ENCODE measurements at places on chromosomes 3 and 15. TPM values are rescaled to one million over a fixed set of nuclear protein-coding genes. Genes with fewer than 3 reads are reported as not detected.

The TTLL13 gene
- not detected for total RNA-seq

The CFAP100 gene
- total RNA-seq: not detected

The GOLGA8Q gene
- total RNA-seq: not detected

The KLHDC8B gene
- total RNA-seq: 36.3 TPM

The CYP11A1 gene
- total RNA-seq: not detected

The GOLGA6L22 gene
- total RNA-seq: not detected

DNA sequence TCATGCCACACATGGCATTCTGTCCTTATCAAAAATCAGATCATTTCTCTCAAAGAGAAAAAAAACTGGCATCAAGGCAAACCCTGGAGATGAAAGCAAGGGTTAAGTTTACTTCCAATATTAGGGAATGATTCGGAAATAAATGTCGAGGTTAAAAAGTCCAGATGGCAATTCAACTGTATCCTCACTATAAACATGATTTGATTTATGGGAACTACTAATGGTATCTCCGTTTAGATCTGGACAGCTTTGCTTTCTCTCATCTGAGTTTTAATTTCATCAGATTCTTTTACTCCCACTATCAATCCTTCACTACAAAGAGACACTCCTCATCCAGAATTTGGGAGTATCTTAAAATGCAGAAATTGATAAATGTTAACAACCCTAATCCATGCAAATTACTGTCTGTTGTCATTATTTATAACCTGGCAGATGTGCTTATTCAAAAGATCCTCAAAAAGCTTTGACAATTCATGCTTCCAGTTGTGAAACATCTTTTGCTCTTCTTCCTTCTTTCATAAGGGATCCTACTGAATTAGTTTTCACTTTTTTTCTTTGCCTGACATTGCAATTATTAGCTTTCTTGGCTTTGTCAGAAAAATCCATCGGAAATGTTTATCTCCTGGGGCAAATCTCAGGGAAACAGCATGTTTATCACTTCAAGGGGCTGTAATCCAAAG, 903.2 kb downstream of the MCTP2 start:
- H3K27me3 ChIP-seq: no peaks in the 10 kb centered on the region
- no peaks in the 10 kb centered on the region for H3K36me3 ChIP-seq
- H3K4me3 ChIP-seq: no peak overlapping the region

DNA sequence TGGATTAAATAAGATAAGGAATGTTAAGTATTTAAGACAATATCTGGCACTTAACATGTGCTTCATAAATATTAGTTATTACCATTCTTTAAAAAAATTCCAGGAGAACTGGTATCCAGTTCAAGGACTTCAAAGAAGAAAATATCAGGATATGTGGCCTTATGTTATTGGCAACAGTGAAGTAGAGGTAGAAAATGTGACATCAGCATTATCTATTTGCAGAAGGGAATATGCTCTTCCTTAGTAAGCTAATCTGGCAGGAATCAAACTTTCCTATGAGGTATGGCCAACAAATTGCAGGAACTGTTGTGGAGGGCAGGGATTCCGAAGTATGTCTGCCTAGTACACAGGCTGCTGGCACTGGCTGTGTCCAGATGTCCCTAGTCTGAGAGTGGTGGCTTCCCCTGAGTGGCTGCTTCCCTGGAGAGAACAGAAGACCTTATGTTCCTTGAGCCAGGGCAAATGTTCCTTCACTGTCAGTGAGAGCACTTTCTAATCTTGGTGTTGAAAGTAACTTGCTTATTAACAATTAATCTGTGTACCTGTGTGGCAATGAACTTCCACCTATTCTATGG, 351.7 kb upstream of the THRB start:
- peaks cover 4% of the 10 kb centered on the region for H3K36me3 ChIP-seq
- peaks cover 6% of the 10 kb centered on the region for H3K27me3 ChIP-seq
- peaks cover 52% of the 10 kb centered on the region for H3K4me1 ChIP-seq
- H3K4me3 ChIP-seq: peak overlapping the region; percentile 8
- peak overlapping the region; percentile 77 for H3K27ac ChIP-seq
- peak; percentile 63 for DNase-seq

DNA sequence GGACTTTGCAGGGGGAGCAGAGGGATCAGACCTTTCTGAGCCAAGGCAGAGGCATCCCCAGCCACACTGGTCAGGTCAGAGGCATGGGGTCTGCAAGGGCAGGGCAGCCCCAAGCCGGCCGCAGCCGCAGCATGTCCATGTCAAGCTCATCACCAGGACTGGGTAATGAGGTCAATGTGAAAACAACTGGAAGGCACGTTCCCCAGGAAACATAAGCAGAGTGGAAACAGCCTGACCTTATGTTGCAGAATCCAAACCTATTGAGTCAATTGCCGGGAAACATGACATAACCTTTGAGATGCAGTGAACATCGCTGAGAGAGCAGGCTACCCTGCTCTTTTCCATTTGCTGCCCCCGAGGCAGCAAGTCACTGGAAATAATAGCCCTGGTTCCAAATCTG, 315.1 kb upstream of the IGF1R start:
- H3K36me3 ChIP-seq: no peaks in the 10 kb centered on the region
- H3K27ac ChIP-seq: no peak overlapping the region
- H3K4me1 ChIP-seq: no peaks in the 10 kb centered on the region
- no peaks in the 10 kb centered on the region for H3K27me3 ChIP-seq
- no peak for DNase-seq
- H3K4me3 ChIP-seq: no peak overlapping the region

- no peaks in the 10 kb centered on the region for H3K27me3 ChIP-seq
- H3K4me1 ChIP-seq: peaks cover 26% of the 10 kb centered on the region
- no peak overlapping the region for H3K27ac ChIP-seq
Observed at GRCh38 chr3:112127522-112128494, 5.2 kb downstream of the GCSAM start.

GRCh38 chr3:14016900-14017475, 107.7 kb downstream of the CHCHD4 start:
- H3K27ac ChIP-seq: no peak overlapping the region
- H3K4me3 ChIP-seq: no peak overlapping the region
- peaks cover 4% of the 10 kb centered on the region for H3K36me3 ChIP-seq
- H3K27me3 ChIP-seq: peaks cover 3% of the 10 kb centered on the region

GRCh38 chr15:35603301-35603700, 57.3 kb upstream of the DPH6 start:
- peaks cover 7% of the 10 kb centered on the region for H3K4me1 ChIP-seq
- no peaks in the 10 kb centered on the region for H3K36me3 ChIP-seq
- no peak overlapping the region for H3K4me3 ChIP-seq
- no peak overlapping the region for H3K27ac ChIP-seq
- DNase-seq: no peak
- H3K27me3 ChIP-seq: no peaks in the 10 kb centered on the region

GRCh38 chr3:153163393-153163724, 1.3 kb downstream of the RAP2B start:
- no peaks in the 10 kb centered on the region for H3K36me3 ChIP-seq
- H3K4me3 ChIP-seq: peak overlapping the region; percentile 99
- H3K27ac ChIP-seq: peak overlapping the region; percentile 93
- H3K27me3 ChIP-seq: peaks cover 9% of the 10 kb centered on the region
- DNase-seq: no peak
- H3K4me1 ChIP-seq: peaks cover 22% of the 10 kb centered on the region

DNA sequence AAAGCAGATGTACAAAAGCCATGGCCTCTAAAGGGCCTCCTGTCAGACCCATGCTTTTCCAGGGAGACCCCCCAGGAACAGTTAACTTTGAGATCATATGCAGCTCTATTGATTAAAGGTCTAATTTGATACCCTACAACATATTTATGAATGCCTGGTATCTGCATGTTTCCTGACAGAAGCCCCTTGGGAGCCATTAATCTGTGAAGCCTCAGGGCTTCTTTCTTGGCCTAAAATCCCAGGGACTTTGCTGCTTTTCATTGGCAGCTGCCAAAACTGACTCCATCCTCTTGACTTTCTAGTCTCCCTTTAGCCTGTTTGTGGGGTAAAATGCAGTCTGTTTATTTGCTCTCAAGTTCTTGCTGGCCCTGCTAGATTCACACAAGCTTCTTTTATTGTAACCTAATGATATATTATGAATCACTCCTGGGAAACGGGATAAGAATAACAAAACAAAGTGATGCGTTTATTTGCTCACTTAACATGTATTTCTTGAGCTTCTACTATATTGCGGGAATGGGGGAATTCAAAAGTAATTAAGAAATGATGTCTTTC, 257.0 kb downstream of the LSAMP start:
- H3K27me3 ChIP-seq: peaks cover 2% of the 10 kb centered on the region
- no peak overlapping the region for H3K27ac ChIP-seq
- peaks cover 8% of the 10 kb centered on the region for H3K4me1 ChIP-seq
- no peaks in the 10 kb centered on the region for H3K36me3 ChIP-seq
- H3K4me3 ChIP-seq: no peak overlapping the region

- H3K4me3 ChIP-seq: no peak overlapping the region
- H3K36me3 ChIP-seq: no peaks in the 10 kb centered on the region
- H3K27ac ChIP-seq: no peak overlapping the region
- H3K27me3 ChIP-seq: no peaks in the 10 kb centered on the region
Observed at GRCh38 chr15:70741677-70742293, 21.6 kb downstream of the UACA start.

DNA sequence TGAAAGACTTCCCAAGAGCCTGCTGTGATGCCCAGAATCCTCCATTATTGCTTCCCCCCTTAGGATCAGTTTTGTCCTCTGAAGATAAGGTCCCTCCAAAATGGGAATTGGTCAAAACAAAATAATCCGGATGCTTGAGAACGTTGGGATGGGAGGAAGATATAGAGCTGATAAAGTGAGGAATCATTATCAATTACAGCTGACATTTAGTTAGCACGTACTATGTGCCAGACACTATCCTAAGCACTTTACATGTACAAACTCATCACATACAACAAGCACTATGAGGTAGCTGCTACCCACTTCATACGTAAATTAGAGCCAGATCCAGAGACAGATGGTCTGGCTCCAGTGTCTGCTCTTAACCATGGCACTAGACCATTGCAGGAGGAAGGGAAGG, 6.6 kb upstream of the RPP25 start:
- H3K27me3 ChIP-seq: peaks cover 13% of the 10 kb centered on the region
- H3K27ac ChIP-seq: no peak overlapping the region
- no peak for DNase-seq
- no peak overlapping the region for H3K4me3 ChIP-seq

GRCh38 chr15:98858610-98859023, 149.0 kb downstream of the PGPEP1L start:
- H3K27me3 ChIP-seq: peaks cover 5% of the 10 kb centered on the region
- peaks cover 54% of the 10 kb centered on the region for H3K4me1 ChIP-seq
- no peak for DNase-seq
- H3K36me3 ChIP-seq: no peaks in the 10 kb centered on the region
- H3K27ac ChIP-seq: peak overlapping the region; percentile 56
- H3K4me3 ChIP-seq: peak overlapping the region; percentile 32

DNA sequence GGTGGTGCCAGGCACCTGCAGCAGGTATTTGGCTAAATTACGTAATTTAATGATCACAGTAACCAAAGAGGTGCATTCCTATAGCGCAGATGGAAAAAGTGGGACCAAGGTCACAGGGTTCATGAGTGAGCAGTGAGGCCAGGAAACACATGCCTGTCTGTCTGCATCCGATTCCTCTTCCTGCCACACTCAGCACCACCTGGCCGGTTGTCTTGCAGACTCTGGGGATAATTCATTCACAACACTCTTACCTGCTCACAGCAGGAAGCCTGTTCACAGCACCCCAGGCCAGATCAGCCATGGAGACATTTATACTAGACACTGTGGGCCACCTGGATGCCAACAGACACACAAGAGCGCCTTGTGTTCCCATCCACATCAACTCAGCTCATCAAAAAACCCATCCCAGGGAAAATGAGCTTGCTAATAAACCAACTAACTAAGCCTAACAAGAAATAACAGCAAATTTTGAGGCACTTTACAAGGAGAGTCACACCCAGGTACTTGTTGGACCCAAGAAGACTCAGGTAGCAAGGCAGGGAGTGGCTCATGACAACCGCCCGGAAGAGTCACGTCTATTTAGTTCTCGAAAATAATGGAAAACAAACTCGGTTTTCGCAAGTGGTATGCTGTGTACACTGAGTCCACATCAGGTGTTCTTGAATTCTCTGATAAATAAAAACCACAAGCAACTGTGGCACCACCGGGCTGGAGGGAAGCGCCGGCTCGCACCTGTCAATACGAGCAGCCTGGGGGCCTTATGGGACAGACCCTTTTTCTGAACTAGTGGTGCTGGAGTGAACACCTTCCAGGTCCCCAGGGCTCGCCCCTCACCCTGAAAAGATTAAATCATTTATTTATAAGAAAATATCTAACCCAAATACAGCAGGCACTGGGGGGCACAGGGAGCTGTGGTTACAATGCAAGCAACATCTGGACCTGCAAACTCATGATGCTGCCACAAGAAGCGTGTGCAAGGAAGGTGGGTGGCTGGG, 40.5 kb downstream of the FAM174B start:
- peaks cover 5% of the 10 kb centered on the region for H3K4me1 ChIP-seq
- peaks cover 2% of the 10 kb centered on the region for H3K27me3 ChIP-seq
- no peak for DNase-seq
- no peak overlapping the region for H3K27ac ChIP-seq

- H3K4me3 ChIP-seq: no peak overlapping the region
- DNase-seq: peak; percentile 95
- no peaks in the 10 kb centered on the region for H3K36me3 ChIP-seq
- peaks cover 16% of the 10 kb centered on the region for H3K4me1 ChIP-seq
- H3K27me3 ChIP-seq: peaks cover 6% of the 10 kb centered on the region
- no peak overlapping the region for H3K27ac ChIP-seq
Observed at GRCh38 chr3:42443819-42444436, 33.5 kb upstream of the LYZL4 start.

DNA sequence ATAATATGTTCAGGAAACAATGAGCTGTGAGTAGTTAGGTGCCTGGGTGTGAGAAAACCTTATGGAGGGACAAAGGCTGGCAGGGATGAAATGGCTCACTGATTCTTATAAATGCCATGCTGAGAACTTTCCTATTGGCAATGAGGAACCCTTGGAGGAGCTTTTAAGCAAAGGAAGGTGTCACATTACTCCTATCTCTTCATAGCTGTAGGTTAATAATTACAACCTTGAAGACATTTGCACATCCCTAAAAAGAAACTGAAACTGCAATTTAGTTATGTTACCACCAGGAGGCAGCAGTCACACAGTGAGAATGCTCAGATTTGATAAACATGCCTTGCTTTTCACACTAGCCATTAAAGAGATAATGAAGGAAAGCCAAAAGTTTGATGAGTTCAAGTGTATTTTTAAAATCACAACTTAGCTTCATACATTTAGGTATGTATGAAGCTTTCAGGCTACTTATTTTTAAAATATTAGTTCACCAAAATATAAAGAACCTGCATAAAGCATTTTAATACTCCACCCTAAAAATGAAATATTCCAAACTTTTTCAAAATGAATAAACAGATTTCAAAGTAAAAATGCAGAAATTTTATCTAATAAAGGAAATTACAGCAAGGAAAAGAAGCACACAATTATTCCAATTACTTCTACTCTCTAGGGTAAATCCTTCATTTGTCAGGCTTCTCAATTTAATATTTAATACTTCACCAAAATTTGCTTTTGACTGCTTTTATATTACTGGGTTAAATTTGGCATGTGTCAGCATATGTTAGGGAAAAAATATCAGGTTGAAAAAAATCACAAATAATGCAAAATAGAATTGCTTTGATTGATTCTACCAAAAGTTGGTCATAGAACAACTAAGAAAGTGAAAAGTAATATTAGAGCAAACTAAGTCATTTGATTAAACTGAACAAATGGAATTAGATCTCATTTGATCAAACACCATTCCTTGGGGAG, 136.9 kb upstream of the SLC2A2 start:
- peaks cover 3% of the 10 kb centered on the region for H3K27me3 ChIP-seq
- H3K4me1 ChIP-seq: peaks cover 2% of the 10 kb centered on the region
- no peak overlapping the region for H3K27ac ChIP-seq
- H3K36me3 ChIP-seq: peaks cover 6% of the 10 kb centered on the region

- no peak for DNase-seq
- H3K36me3 ChIP-seq: peaks cover 6% of the 10 kb centered on the region
- no peak overlapping the region for H3K27ac ChIP-seq
- peaks cover 7% of the 10 kb centered on the region for H3K27me3 ChIP-seq
- H3K4me1 ChIP-seq: no peaks in the 10 kb centered on the region
Observed at GRCh38 chr3:46489875-46490274, 7.9 kb upstream of the RTP3 start.
